ENCODE measurements at places on chromosomes 2 and 18. TPM values are rescaled to one million over a fixed set of nuclear protein-coding genes. Genes with fewer than 3 reads are reported as not detected.

CCDC68 gene
- total RNA-seq: 0.34 TPM

TLX2 gene
- not detected for total RNA-seq

RAD51AP2 gene
- total RNA-seq: not detected

UGT1A3 gene
- total RNA-seq: not detected

CNGA3 gene
- total RNA-seq: not detected

PROKR1 gene
- total RNA-seq: not detected

CIDEA gene
- 0.52 TPM for total RNA-seq

ITGA4 gene
- 0.52 TPM for total RNA-seq

IL1F10 gene
- total RNA-seq: not detected
